ENCODE measurements at places on chromosomes 12 and 14.

- DNase-seq = no peak
These were observed 100.2 kb downstream of the KIF26A start for GRCh38 chr14:104238424-104239184.

DNA sequence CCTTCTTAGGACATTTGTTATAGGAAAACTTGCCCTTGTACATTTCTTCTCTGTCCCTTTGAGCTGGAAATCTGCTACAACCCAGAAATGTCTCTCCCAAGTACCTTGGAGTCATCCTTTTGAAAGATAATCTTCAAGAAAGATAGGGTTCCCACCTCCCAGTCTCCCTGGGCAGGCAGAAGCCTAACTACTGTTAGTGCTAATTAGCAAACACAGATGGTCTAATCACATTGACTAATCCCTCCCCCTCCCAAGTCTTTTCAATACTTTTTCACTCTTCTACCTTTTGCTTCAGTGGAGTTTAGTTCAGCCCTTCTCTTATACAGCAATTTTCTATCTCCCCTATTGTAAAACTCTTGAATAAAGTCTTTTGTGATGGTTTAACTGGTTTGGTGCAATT lies 129.8 kb upstream of the PPFIA2 start:
- DNase-seq = no peak

GRCh38 chr12:81207173-81207572 lies 129.3 kb downstream of the ACSS3 start:
- no peak for DNase-seq

DNA sequence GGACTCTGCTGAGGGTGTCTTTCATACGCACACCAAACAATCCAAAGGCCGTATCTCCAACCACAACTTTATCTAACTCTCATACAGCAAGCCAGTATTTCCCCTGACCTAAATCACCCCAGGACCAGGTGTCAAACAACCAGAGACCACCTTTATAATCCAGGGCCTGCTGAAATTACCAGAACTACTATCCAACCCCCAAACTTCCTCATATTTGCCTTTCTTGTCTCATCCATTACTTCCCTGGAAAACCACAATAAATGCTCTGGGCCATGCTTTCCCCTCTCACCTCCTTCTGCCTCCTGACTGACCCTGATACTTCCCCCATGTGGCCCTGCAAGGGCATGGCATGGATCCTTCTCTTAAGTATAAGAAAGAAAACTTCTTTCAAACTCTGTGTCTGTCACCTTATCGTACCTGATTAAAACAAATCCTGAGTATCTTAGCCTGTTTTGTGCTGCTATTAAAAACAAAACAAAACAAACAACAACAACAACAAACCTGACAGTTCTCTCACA lies 44.7 kb upstream of the CRACR2A start:
- DNase-seq = no peak

GRCh38 chr14:69489495-69489894 lies 5.0 kb downstream of the PLEKHD1 start:
- no peak for DNase-seq

GRCh38 chr14:49862089-49862673 lies 9.6 kb upstream of the NEMF start:
- DNase-seq = peak; percentile 90

DNA sequence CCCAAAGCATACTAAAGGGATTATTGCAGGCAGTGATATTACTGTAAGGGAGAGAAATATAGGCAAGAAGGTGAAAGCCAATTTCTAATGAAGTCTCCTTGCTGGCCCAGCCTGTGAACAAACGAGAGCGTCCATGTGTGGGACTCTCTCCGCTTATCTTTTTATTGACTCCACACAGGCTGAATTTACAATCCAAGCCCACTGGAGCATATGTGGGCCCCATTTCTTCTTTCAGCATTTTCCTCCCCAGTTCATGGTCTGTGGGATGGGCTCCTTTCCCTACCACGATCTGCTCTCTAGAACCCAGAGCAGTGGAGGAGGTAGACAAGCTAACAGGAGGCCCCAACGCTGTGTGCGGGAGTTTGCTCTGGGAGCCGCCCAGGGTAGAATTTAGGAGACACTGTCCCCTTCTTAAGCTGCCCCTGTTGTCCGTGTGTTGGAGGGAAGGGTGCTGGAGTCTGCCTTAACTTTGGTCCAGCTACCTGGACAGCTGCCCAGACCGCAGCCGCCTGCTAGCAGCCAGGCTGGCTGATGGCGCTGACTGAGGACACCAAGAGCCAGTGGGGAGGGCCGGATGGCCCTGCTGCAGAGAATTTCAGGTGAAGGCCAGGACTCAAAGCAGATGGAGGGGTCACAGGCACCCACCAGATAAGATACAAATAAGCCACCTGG lies 3.2 kb upstream of the HOXC11 start:
- no peak for DNase-seq

DNA sequence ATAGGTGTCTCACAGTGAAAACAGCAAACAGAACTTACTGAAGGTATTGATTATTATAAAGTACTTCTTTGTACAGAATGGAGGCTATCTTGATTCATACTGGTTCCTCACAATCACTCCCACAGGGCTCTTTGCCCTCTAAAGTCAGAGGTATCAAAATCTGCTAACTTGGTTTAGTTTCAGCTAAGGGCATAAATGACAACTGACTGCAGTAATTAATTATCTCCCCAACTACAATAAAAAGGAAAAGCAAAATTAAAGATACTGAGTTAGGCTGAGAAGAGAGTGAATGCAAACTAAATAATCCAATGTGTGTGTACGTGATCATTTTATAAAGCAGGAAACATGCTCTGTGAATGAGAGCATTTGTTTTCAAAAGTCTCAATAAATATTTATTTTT lies 338.7 kb downstream of the ACSS3 start:
- DNase-seq = no peak

DNA sequence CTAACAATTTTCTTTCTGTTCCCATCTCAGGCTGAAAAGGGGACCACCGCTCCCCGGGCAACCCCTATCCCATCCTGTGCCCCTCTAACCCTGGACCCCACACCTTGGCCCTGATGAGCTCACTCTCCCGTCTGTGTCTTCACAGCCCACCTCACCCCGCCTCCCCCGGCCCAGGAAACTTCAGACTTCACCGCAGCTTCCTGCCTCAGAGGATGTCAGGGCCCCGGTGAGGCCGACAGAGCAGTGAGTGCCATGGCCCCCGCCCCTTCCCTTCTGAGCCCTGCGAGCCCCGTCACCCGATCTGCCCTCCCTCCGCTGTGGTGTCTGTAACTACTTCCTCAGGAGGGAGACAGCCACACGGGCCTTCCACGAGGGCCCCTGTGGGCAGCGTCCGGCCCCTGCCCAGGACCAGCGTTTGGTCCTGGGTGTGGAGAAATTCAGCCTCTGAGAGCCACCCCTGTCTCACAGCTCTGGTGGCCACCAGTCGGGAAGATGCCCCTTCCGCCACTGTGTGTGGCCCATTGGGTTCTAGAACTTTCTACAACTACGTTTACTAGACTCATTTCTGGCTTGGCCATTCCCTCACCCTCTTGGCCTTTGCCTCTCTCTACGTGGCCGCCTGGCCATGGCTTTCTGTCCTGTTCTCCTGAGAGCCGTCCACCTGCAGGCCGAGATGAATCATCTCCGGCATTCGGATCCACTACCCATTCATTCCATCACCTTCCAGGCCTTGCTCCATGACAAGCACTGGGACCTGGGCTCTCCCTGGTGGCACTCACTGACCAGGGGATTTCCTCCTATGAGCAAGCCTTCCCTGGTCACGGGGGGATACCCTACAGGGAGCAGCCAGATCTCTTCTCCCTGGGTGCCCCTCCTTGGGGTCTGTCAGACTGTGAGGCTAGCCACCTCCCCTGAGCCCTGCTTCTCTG lies 3.4 kb downstream of the RHOF start:
- DNase-seq = no peak

GRCh38 chr12:106122004-106122403 lies 16.8 kb downstream of the NUAK1 start:
- no peak for DNase-seq

- no peak for DNase-seq
These were observed 34.2 kb downstream of the CKAP4 start for GRCh38 chr12:106213662-106214061.

GRCh38 chr14:78737116-78737515 lies 566.9 kb downstream of the NRXN3 start:
- no peak for DNase-seq

- DNase-seq = peak; percentile 77
These were observed 1.1 kb downstream of the SLC6A15 start for GRCh38 chr12:84911271-84912197.

DNA sequence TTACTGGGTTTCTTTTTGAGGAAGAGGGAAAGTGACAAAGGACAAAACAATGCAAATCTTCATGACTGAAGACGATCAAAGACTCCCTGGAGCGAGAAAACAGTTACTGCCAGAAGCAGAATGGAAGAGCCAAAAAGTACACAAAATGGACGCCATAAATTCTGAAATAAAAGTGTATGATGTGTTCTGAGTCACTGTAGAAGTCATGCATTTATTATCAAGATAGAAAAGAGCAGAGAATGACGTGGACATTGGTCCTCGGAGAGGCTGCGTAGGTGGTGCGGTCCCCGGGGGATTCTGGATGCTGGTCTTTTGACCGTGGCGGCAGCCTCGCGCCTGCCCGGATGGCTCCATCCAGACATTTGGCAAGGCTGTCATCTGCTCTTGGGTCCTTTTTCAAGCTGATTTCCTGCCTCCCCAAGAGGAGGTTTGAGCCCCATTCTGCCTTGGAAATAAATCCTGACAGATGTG lies 52.8 kb downstream of the C14orf132 start:
- DNase-seq = no peak

DNA sequence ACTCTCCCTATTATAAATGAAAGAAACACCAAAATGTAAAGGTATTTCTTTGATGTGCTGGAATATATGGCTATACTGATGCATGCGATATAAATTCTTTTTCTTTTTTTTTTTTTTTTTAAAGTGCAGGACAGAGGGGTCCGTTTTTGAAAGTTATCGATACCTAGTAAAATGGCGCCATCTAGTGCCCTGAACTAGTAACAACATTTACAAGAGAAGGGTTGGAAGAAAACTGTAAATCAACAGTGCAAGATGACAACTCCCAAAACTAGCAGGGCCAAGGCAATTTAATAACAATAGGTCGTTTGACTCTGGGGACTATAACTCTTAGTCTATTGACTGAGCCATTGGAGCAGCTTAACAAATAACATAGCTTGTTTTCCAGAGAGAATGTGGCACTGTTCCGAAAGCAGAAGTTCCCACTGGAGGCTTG lies 137.7 kb downstream of the SPTSSA start:
- no peak for DNase-seq

DNA sequence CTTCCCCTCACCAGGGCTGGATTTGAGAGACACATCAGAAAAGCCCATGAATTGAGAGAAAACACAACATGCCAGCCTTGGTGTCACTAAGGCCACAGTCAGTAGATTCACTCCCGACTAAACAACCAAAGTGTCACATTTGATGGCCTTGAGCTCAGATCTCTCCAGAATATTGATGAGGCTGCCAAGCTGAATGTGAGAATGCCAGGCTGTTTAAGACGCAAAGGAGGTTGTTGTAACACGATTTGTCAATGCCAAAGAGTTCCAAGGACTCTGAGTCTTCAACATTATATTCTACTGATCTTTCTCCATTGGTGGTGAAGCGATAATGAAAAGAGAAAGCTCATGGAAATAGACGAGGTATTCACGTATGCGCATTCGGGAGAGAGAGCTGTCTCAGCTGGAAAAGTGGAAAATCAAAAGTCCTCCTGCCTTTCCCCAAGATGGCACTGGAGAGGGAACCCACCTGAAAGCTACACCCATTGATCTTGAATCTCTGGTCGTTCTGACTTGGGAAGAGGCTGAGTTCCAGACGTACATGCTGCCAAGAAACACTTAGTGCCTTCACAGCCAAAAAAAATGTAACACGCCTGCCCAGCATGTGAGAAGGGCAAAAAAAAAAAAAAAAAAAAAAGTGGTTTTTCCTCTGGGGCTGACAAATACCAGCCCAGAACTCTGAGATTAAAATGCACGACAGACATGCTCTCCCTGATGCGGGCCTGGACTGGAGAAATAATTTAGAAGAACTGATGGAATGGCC lies 1159.6 kb downstream of the VRK1 start:
- DNase-seq = no peak

DNA sequence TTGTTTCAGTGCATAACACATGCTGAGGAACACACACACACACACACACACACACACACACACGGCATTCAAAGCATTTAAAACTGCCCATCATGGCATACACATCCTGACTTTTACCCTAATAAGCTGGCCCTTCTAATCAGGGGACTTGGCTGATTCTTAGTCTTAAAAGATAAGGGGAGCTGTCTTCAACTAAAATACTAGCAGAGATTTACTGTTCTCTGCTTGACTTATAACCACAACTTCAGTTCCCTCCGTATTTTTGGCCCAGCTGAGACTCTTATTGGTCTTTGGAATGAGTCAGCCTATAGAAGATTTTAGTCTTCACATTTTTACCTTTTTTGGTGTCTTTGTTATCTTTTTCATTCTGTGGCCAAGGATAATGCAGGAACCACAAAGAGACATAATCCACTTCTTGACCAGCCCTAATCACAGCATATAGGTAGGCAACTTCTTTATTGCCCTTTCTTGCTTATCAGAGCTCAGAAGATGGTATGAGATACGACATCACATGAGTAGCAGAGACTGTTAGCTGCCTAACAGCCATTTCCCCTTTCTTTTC lies 25.1 kb upstream of the SLC8A3 start:
- no peak for DNase-seq

GRCh38 chr12:79448816-79449215 lies 241.9 kb downstream of the PAWR start:
- no peak for DNase-seq

- no peak for DNase-seq
These were observed 243.3 kb upstream of the KRR1 start for GRCh38 chr12:75754698-75755097.

DNA sequence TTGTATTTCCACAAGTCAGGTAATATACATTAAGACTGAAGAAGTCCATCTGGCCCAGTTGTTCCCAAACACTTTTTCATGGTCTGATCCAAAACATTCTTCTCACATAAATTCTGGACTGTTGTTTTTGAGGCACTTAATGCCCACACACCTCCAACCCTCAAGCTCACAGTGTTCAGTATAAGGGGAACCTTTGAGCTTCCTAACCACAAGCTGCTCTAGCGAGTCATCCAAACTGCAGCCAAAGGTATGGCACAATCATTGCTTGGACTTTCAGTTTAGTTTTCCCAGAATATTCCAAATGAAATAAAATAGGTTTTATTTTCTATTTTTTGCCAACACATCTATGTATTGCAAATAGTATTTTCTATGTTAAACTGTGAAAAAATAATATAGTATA lies 103.0 kb downstream of the PUS7L start:
- DNase-seq = no peak

DNA sequence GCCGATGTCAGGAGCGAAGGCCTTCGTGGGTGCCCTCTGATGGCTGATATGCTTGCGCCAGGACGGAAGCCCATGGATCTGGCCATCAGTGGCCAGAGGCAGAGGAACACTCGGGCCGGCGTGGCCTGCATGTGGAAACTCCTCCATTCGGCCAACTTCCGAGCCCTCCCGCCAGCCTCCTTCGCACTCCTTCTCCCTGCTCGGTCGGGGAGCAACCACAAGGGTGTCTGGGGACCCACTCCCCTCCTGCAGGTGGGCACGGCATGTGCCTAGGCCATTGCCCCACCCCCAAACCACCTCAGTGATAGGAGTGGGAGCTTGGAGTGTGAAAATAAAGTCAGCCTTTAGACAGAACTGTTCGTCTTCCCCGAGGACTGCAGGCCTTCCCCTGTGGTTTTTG lies 231.3 kb downstream of the BCL11B start:
- DNase-seq = no peak

GRCh38 chr14:20904393-20905029 lies 13.3 kb downstream of the RNASE3 start:
- DNase-seq = no peak

GRCh38 chr14:99324291-99324690 lies 52.3 kb upstream of the BCL11B start:
- DNase-seq = no peak

GRCh38 chr12:57169969-57170368 lies 22.6 kb upstream of the LRP1-AS start:
- no peak for DNase-seq

Measured in SW 1271 (cell line).